ENCODE measurements at places on chromosomes 3 and 15.

DNA sequence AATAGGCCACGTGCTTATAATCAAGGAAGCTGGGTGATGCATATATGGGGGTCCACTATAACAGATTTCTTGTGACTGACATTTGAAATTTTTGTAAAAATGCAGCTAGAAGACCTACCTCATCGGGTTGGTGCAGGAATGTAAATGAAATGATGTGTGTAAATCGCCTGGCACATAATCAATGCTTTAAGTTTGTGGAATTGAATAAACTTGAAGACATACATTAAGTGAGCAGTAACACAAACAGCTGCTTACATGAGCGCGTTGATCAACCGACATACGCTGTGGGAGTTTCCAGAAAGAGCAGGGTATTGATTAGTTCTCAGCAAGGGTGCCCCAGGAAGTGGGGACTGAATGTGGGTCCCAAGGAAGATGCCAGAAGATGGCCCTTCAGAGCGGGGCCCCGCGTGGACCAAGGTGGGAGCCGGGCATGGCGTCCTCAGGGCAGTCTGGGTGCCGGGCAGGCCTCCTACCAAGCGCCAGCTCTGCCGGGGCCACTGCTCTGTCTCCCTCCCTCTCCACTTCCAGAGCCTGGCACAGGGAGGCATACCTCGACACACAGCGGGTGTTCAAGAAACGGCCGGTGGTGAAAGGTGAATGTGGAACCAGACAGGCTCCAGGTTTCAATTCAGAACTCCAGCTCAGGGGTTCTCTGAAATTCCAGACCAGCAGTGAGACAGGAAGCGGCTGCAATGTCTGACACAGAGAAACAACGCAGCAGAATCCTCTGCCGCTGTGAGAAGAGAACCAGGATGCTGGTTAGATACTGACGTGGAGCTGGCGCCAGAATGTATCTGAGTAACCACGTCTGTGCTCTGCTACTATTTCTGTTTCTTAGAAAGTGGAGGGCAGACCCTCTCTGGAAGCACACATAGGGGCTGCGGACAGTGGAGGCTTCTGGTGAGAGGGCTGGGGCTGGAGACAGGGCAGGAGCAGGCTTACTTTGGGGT lies 12.6 kb downstream of the BFSP2 start:
- no peak for DNase-seq

GRCh38 chr3:18245721-18246120 lies 179.4 kb downstream of the SATB1 start:
- no peak for DNase-seq

- DNase-seq: no peak
Observed at GRCh38 chr3:72652395-72652794, 195.8 kb downstream of the SHQ1 start.

DNA sequence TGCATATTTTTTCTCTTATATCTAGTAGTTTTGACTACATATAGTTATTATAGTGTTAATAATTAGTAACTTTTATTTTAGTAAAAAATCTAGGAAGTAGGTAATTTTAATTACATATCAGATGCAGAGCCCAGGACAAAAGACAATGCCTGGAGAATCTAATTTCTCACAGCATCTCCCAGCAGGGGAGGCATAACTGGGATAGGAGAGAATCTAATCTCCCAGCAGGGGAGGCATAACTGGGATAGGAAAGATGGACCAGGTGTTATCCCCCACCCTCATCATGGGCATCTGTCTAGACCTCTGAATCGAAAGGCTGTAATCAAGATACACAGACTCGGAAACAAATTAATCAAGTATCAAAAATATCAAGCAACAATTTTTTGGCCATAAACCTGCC lies 58.2 kb downstream of the OSTN start:
- DNase-seq: no peak

- no peak for DNase-seq
Observed at GRCh38 chr3:123386477-123387040, 62.3 kb downstream of the ADCY5 start.

- no peak for DNase-seq
Observed at GRCh38 chr3:136207489-136208115, 11.5 kb upstream of the MSL2 start.

DNA sequence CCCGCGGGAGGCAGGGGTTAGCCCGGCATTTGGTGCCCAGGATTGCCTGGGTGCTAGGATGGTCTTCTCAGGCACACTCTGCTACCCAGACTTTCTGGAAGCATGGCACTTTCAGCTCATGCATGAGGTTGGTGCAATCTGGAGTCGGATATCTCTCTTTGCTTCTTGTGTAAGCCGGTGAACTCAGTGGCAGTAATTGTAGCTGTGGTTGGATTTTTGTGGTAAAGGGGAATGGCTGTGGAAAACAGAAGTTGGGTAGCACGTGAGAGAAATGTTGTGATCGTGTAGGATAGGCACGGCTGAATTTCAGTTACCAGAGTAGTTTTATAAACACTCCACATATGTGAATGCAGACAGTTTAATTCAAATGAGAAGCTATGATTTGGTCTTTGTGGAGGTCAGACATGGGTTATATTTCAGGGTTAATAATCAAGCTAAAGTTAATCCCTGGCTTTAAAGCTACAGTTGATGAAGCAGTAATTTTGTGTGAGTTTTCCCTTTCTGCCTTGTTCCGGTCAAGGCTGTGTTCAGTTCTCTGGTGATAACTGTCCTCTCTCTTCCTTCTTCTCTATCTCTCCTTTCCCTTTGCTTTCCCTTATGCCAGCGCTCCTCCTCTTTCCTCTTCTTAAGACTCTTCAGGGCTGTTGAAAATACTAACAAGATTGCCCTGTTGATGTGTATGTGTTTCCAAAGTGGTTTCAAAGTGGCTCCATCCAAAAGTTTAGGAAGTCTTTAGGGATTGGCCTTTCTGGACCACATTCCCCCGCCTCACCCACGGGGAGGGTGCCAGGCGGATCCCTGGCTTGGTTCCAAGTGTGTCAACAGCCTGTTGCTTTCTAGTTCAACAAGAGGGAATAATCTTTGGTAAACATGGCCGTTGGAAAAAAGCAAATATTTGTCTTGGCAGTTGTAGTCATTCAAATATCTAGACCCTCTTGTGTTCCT lies 404.6 kb upstream of the C2CD4B start:
- DNase-seq: no peak

DNA sequence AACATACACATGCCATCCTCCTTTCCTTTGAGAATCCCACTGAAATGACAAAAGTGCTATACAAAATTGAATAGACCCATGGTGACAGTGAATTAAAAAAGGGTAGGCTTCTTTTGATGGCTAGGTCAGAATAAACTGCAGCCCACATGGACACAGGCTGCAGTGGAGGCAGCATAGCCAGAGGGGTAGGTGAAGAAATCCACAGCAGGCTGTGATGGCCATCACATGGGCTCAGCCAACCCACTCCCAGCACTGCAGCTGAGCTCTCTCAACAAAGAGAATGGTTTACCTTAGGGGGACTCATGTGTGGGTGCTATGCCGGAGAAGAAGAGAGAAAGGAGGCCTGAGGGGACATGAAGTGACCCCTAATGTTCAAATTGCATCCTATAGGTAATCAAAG lies 331.1 kb downstream of the CHST2 start:
- no peak for DNase-seq

- DNase-seq: no peak
Observed at GRCh38 chr3:97820780-97821179, 1.0 kb upstream of the CRYBG3 start.

DNA sequence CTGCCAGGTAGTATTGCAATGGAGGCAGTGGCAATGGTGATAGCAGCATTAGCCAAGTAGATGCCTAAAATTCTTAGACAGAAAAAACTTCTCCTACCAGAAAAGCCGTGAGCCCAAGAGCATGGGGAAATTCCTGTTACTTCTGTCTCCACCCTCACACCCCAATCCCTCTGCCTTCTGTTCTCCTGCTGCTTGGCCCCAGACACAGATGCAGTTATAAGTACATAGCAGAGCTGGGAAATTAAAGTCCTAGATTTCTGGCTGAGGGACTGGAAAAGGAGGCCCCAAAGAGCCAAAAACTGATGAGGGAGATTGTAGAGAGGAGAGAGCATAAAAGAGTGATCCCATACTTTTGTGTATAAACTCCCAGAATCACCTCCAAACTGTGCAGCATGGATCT lies 166.9 kb downstream of the SMAD6 start:
- no peak for DNase-seq

DNA sequence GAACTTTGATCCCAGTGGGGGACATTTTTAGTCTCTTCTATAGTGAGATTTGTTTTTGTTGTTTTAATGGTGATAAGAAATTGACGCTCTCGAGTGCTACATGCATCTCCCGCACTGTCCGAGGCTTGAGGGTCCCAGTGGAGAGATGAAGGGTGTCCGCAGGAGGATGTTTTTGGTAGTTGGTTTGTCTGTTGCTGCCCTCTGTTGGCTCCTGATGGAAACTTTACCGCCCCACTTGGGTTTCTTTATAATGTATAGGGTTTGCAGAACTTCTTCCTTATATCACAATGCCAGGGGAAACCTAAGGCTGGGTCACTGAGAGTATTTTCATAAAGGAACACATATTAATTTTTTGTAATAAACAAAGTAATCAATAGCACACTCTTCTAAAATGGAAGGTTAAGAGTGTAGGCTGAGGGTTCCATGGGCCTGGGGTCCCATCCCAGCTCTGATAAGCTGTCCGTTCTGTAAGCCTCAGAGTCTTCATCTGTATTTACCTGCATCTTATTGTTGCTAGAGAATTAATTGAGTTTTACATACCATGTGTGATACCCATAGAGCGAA lies 185.3 kb upstream of the FEZF2 start:
- peak; percentile 30 for DNase-seq

DNA sequence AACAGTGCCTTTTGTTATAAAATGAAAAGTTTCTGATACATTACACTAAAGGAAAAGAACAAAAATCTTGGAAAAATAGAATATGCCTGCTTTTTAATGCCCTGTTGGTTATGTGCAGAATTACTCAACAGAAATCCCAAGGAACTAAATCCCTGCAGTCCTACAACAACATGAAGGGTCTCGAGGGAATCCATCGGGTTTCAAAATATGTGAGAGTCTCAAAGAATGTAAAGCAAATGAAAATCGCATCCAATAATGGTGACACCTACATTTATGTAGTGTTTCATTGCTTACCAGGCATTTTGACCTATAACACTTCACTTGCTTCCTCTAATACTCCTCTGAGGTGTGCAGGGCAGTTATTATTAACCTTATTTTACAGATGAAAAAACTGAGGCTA lies 411.3 kb downstream of the FOXP1 start:
- no peak for DNase-seq

GRCh38 chr15:57388464-57388863 lies 12.2 kb downstream of the CGNL1 start:
- no peak for DNase-seq

- no peak for DNase-seq
Observed at GRCh38 chr3:189404797-189405484, 226.2 kb upstream of the TP63 start.

DNA sequence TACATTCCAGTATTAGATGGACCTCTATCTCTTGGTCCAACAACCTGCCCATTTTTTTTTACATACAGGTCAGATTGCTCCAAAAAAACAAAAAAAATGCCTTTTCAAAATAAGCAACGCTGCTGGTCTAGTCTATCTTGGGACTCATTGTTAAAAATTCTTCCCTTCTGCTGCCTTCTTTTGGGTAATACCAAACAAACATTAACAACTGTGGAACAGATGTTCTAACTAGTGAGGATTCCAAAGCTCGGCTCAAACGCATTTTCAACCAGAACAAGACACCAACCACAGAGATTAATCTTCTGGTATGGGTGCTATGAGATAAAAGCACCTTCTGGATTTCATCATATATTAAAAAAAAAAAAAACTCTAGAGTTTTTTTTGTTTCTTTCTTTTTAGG lies 24.7 kb downstream of the ARHGAP31 start:
- DNase-seq: no peak

DNA sequence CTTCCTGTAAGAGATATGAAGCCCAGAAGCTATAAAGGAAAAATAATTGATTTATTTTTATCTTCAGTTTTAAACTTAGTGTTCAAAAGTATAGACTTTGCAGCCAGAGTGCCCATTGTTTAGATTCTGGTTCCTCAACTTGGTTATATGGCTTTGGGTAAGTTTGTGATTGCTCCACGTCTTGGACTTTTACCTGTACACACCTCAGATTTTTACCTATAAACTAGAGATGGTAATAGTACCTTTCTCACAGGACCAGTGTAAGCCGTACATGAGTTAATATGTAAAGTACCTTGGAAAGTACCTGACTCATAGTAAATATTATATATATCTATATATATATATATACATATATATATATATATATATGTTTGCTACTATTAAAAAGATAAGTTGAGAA lies 283.8 kb downstream of the RAP2B start:
- DNase-seq: no peak

GRCh38 chr3:11770477-11771391 lies 76.0 kb downstream of the TAMM41 start:
- DNase-seq: peak; percentile 92

Measured in iPS DF 19.7 (cell line).